Activated CD4-positive, CD25-positive, alpha-beta regulatory T cell treated with anti-CD3 and anti-CD28 coated beads, Interleukin-2, amount 50 U/mL, for 16 hours (primary cell): ENCODE measurements at places on chromosomes 3 and 15.

GRCh38 chr3:11350374-11350773 is 78.2 kb downstream of the ATG7 start:
- DNase-seq = no peak

DNA sequence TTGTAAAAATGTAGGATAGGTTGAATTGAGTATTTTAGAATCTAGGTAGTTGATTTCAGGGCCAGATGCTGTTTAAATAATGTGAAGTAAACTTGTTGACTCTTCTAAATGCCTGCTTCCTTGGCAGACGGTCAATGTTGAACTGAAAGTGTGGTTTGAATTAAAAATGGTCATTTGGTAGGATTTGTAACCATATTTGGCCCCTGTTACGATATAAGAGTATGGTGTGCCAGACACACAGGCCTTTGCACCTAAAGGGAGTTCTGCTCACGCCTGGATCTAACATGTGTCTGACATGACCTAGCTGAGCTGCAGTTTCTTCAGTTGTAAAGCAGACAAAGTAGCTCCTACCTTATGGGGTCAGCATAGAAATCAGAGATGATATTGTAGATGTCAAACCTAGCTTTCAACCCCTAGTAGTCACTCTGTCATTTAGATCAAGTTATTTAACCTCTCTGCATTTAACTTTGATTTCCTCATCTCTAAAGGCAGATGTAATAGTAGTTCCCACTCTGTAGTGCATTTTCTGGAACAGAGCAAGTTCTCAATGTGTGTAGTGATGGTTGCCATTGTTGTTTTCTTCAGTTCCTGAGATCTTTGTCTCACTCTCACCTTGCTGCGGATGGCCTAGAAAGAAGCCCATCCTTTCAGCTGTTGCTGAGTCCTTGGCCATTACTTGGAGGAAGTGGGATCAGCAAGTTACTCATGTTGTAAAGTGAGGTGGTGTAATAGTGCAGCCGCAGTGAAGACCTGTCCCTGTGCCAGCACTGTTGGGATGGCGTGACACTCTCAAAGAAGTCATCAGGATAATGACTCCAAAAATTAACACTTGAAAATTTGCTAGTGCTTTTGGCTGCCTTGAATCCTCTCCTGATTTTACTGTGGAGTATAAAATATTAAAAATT is 90.2 kb downstream of the GHSR start:
- DNase-seq = no peak

DNA sequence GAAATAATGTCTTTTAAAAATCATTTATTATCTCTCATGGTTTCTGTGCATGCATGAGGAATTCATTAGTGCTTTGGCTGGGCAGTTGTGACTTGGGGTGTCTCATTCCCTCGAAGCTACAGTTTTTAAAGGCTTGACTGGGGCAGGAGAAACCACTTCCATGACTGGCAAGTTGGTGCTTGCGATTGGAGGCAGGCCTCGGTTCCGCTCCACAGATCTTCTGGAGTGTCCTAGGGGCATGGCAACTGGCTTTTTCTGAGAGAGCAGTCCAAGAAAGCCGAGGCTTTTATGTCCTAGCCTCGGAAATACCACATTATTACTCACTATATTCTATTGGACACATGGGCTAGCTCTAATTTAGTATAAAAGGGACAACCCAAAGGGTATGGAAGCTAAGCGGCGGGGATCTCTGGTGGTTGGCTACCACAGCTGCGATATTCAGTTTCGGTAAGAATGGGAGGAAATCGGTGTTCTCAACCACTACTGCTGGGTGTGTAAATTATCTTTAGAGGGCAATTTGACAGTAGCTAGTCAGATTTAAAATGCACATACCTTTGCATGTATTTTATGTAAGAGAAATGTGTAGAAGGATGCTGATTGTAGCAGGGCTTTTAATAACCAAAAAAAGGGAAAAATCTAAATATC is 48.8 kb upstream of the TOP2B start:
- no peak for DNase-seq

GRCh38 chr15:92290359-92290992 is 103.2 kb upstream of the ST8SIA2 start:
- no peak for DNase-seq

- DNase-seq = no peak
Measured at GRCh38 chr3:171636666-171637065, 173.6 kb downstream of the PLD1 start.

- no peak for DNase-seq
Measured at GRCh38 chr15:80210611-80211573, 41.1 kb downstream of the CTXND1 start.

DNA sequence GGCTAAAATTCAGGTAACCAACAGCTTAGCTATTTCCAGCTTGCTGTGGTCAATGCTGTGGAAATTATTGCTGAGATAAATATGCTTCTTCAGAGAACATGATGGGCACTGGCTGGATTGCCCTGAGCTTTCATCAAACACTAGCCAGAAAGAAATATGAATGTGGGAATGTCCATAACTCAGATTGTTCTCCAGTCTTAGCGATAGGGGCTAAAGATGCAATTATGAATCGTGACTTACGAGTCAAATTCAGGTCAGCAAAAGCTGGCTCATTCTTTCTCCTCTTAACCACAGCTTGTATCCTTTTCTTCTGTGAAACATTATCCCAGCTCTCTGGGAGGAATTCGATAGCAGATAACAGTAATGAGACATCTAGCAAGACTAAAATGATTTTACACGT is 307.6 kb downstream of the RYR3 start:
- no peak for DNase-seq

DNA sequence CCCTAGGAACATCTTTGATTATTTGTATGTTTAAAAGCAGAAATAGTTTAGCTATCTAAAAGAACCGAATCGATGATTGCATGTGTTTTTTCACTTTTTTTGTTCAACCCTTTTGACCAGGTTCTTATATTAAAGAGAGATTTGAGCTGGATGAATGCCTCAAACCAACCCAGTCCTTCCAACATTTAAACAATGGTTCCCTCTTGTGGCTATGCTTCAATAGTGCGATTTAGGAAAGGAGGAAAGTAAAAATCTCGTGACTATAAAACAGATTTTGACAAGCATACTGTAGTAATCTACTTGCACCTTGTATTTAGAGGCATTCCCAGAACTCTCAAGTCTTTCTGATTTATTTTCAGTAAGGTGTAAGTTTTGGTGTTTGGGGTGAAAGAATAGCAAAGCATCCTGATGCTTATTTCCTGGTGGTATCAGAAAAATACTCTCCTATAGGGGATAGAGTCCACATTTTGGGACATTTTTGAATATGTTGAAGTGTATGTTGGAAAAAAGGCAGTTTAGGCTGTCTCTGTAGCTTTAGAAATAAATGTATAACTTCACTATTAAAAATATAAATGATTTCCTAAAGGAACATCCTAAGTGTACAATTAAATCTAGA is 159.6 kb upstream of the KCNH8 start:
- no peak for DNase-seq

- DNase-seq = no peak
Measured at GRCh38 chr15:37789397-37789786, 145.0 kb upstream of the TMCO5A start.

- DNase-seq = no peak
Measured at GRCh38 chr3:33858131-33858530, 59.7 kb downstream of the PDCD6IP start.

DNA sequence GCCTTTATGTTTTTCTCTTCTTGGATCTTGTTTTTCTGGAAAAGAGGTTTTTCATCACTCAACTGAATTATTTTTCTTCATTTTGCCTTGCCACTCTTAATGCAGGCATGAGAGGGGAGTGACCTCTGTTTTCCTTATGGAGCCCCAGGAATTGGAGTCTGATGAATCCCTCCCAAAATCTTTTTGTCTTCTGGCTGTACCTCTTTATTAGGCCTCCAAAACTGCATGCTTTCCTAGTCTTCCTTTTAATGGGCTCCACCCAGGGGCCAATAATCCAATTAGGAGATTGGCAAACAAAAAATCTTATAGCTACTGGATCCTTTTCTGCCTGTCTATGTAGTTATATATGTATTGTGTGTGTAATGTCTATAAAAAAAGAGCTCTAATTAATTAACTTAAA is 192.4 kb upstream of the PEX5L start:
- DNase-seq = no peak

- no peak for DNase-seq
Measured at GRCh38 chr15:85306946-85307686, 73.3 kb upstream of the AKAP13 start.

DNA sequence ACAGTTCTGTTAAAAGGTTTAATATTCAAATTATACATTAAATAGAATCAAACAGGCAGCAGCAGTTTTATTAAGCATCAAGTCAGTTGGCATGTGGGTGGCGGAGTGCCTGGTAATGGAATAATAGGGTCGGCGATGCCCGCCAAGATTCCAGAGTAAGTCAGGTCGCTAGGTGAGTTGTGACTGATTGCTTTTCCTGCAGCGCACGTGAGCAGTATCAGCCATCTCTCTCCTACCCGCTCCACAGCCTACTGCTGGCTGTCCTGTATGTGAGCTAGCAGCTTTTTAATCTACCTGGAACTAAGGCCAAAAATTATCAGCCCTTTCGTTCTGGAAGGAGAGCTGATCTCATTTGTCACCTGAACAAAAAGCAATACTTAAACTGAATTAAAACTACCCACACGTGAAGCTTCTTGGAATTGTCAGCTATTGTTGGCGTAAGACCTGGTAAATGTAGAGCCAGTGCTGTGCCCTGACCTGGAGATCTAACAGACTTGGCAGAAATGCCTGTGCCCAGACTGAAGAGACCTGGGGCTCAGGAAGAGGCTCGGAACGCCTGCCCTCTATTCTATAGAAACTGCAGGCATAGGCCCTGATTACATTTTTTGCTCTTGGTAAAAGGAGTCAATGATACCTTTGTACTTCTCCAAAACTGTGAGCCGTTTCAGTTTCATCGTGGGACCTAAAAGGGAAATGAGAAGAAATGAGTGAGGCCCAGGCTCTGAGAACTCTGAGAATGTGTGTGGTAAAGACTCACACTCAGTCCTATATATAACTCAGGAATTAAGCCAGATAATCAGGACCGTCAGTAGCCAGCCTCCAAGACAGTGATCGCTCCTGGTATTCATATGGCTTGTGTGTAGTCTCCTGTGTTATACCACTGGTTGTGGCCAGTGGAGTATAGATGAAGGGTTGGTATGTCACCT is 21.9 kb downstream of the IDH3A start:
- DNase-seq = no peak

GRCh38 chr3:46626039-46626438 is 13.7 kb downstream of the FAM240A start:
- no peak for DNase-seq

- no peak for DNase-seq
Measured at GRCh38 chr3:37163262-37164015, 10.9 kb downstream of the LRRFIP2 start.

DNA sequence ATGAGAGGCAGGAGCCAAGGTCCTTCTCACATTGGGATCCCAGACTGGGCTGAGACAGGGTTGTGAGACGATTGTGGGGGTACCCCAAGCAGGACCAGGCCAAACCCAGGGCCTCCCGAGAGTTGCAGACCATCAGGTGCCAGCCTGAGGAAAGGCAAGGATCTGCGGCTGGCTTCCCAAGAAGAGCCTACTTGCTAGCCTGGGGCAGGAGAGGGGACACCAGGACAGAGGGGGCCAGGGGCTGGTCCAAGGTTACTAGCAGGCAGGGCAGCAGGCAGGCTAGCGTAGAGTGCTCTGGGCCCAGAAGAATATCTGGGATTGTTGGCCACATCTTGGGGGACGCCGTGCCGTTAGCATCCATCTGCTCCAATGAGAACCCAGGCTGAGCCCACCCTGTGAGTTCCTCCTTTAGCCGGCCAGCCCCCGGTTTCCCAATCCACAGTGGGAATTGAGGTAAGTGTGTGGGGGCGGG is 546 bp downstream of the CISH start:
- no peak for DNase-seq

DNA sequence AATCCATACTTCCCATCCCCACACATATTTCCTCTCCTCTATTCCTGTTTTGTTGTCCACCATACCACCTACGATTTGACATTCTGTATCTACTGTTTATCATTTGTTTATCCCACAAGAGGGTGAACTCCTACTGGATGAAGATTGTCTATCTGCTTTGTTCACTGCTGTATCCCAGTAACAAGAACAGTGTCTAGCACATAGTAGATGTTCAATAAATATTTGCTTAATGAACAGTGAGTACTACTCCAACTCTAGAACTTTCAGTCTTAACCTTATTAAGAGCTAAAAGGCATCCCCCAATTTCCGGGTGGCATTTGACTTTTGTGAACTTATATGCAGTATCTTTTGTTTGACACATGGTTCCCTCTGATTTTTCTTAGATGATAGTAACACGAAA is 1.3 kb downstream of the PYGO1 start:
- DNase-seq = no peak

- no peak for DNase-seq
Measured at GRCh38 chr3:33179132-33179531, 39.5 kb downstream of the SUSD5 start.

DNA sequence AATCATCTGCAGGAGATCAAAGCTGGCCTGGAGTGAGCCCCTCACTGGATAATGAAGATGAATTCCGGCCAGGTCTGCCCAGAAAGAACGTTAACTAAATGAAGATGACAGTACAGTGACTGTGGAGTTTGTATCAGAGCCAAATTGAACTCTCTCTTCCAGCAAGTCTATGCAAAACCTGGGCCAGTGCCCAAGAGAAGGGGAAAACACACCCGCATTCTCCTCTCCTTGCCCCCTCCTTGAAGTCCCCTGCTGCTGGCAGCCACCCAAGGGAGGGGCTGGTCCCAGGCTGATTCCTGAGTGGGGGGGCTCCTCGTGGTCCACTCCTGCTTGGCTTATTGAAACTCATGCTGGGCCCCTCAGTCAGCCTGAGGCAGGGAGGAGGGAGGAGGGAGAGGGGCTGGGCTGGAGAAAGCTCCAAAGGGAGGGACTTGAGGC is 155.7 kb downstream of the RAB11A start:
- no peak for DNase-seq

DNA sequence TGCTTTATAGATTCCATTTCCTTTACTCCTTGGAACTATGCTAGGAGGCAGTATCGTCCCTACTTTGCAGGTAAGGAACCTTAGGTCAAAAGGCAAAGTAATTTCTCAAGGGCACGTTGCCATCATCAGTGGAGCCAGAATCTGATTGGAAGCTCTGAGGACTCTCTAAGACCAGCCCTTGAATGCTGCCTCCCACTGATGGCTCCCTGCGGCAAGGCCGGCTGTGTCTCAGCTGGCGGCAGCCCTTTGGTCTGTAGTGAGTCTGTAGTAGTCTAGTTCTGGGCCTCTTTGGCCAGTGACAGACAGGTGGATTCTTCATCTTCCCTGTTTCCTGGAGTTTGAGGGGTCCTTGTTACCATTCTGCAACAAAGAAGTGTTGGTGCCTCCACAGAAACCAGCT is 76.2 kb downstream of the PCCB start:
- DNase-seq = no peak

GRCh38 chr3:179898024-179898423 is 138.7 kb downstream of the PEX5L start:
- DNase-seq = no peak

DNA sequence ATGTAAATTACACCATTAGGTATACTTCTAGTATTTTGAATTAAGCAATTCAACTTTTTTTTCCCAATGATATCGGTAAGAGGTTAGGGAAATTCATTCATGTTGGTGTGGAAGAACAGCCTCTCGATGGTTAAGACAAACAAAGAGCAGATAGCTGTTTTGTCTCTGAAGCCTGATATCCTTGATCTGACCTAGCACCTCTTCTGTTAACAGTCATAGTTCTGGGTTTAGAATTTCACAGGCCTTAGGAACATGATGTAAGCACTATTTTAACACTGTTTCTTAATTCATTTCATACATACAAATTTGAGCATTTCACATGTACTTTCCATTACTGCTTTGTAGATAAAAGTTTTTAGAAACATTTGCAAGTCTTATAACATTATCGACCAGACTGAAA is 367.5 kb upstream of the ZNF385D start:
- no peak for DNase-seq

- DNase-seq = no peak
Measured at GRCh38 chr15:53462651-53463050, 296.8 kb downstream of the WDR72 start.

- DNase-seq = no peak
Measured at GRCh38 chr3:43870120-43870519, 179.4 kb downstream of the ABHD5 start.
